NCI-H2107 (cell line): ENCODE measurements at places on chromosomes 13 and 19.

DNA sequence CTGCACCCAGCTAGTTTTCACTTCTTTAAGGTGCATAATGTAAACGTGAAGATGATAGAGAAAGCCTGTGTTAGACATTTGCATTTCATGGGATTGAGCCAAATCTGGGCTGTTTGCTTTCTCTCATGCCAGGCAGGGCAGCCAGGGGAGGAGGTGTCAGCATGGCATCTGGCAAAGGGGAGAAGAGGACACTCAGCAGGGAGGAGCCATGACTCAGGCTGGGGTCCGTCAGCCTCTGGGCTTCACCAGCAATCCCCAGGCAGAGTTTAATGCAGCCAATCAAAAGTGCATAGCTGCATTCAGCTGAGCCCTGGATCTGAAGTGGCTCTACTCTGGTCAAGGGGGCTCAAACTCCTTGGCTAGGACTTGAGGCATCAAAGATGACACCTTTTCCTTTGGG is 23.5 kb downstream of the EBPL start:
- no peak for DNase-seq

GRCh38 chr13:91174886-91175501 is 172.5 kb upstream of the MIR17HG start:
- no peak for DNase-seq

GRCh38 chr13:34464011-34464410 is 478.1 kb upstream of the NBEA start:
- no peak for DNase-seq

DNA sequence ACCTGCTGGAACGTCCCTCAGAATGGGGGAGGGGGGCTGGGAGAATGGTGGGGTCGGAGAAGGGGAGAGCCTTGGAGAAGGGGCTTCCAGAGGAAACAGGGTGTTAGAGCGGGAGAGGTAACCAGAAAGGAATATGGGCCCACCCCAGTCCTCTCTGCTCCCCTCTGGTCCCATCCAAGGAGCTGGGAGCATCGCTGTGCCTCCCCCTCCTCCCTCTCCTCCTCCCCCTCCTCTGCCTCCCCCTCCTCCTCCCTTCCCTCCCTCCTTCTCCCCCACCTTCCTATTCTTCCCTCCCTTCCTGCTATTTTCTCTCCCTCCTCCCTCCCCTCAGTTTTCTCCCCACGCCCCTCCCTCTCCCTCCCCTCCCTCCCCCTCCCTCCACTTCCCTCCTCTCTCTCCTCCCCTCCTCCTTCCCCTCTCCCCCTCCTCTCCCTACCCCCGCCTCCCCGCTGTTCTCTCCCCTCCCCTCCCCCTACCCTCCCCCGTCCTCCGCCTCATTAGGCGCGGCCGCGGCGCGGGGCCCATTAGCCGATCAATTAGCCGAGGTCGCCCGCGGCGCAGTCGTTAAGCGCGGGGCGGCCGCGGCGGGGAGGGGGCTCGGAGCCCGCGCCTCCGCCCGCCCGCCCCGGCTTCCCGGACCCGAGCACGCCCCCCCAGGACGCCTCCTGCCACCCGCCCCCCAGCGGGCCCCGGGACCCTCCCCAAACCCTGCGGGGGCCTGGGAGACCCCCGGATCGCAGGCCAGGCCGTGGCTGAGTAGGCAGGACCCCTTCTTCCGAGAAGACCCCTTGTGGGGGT is 15.4 kb downstream of the TLE5 start:
- DNase-seq: peak; percentile 35

DNA sequence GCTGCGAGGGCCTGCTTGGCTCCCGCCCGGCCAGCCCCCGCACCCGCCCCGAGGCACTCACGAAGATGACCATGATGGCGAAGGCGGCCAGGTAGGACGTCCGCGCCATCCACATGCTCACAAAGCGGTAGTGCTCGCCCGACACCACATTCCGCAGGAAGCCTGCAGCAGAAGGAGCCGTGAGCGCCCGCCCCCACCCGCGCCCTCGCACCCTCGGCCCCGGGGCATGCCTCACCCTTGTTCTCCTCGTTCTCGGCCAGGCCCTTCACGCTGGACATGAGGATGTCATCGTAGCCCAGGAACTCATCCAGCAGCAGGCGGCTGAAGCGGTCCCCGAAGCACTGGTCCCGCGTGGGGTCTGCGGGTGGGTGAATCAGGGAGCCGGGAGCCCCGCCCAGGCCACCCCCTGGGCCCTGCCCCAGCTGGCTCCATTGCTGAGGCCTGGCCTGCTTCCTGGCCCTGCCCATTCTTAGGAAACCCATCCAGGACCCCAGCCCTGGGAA is 9.0 kb downstream of the TMEM259 start:
- no peak for DNase-seq

GRCh38 chr13:99231721-99232120 is 26.5 kb downstream of the GPR18 start:
- no peak for DNase-seq

DNA sequence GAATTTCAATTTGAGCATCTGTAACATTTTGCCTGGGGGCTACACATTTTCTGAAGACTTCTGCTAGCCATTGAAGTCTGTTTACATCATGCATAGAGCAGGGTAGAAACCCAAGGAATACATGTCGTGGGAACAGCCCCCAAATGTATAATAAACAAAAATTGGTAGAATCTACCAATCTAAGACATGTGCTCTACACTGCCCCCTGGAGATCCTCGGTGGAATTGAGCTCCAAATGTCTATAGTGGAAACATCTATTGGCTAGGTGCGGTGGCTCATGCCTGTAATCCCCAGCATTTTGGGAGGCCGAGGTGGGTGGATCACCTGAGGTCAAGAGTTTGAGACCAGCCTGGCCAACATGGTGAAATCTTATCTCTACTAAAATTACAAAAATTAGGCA is 57.3 kb downstream of the MBD3L2B start:
- no peak for DNase-seq

DNA sequence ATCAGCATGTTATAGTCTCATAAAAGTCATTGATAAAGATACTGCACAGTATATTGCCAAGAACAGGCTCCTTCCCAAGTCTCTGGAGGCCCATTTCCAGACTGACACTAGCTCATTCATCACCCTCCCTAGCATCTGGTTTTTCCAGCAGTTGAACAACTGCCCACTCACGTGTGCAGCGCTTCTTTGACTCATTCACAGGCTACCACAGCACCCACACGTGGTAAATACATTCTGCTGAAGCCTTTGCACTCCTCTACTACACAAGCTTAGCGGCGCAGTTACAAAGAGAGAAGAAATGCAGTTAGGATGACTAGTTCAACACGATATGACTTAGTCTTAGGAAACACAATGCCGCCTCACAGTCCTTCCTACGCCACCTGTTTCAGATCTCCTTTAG is 87.7 kb downstream of the DOCK9 start:
- DNase-seq: no peak

- DNase-seq: no peak
Observed at GRCh38 chr13:53901593-53901992, 873.0 kb downstream of the OLFM4 start.
